AG08395 (cell line): ENCODE measurements at places on chromosomes 7 and 10.

DNA sequence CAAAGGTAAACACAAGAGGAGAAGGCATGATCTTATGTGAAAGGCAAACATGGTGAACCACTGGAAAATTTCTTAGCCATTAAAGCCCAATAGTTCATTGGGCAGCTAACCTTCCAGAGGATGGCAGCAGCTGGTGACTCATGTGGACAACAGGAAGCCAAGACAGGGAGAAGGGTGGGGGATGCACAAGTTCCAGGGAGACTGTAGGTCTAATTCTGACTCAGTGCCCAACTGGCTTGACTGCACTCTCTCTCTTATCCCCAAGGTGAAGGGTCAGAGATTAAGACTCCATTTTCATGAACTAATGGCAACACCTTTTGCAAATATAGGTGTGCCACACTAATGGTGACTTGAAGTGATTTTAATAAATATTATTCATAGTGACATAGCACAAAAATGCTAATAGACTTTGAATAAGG lies 47.9 kb upstream of the SLC35B4 start:
- DNase-seq = peak; percentile 68

DNA sequence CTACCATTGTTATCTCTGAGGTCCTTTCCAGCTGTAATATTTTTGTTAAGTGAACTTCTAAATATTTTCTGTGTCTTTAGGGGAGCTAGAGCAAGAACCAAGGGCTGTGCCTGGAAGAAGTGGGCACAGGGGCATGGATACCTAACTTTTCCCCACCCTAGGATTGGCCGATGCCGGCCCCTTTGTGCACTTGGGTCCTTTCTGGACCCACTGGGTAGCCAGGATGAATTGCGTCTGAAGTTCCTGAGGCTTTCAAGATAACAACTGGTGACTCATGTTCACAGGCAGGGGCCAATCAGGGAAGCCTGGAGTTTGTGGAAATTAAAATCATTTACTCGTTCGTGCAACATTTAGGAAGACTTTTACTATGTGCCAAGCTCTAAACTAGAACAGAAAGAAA lies 758 bp downstream of the DPCD start:
- peak; percentile 48 for DNase-seq

DNA sequence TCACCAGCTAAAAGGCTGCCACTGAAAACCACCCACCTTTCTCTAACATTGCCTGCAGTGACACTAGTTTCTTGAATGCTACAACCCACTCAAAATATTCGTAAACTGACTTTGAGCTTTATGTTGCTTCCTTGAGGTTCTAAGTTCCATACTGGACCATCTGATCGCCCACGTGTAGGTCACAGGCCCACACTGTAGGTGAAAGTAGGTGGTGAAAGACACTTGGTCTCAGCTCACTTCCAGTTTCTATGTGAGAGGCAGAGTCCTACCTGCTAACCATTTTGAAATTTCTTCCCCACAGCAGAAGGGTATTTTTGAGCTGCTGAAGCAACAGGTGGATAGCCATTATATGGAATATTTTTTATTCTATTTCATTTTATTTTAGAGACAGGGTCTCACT lies 97.3 kb downstream of the MYO3A start:
- DNase-seq = no peak

- DNase-seq = peak; percentile 78
These were observed 4.2 kb upstream of the NANOS1 start for GRCh38 chr10:119025336-119025735.

DNA sequence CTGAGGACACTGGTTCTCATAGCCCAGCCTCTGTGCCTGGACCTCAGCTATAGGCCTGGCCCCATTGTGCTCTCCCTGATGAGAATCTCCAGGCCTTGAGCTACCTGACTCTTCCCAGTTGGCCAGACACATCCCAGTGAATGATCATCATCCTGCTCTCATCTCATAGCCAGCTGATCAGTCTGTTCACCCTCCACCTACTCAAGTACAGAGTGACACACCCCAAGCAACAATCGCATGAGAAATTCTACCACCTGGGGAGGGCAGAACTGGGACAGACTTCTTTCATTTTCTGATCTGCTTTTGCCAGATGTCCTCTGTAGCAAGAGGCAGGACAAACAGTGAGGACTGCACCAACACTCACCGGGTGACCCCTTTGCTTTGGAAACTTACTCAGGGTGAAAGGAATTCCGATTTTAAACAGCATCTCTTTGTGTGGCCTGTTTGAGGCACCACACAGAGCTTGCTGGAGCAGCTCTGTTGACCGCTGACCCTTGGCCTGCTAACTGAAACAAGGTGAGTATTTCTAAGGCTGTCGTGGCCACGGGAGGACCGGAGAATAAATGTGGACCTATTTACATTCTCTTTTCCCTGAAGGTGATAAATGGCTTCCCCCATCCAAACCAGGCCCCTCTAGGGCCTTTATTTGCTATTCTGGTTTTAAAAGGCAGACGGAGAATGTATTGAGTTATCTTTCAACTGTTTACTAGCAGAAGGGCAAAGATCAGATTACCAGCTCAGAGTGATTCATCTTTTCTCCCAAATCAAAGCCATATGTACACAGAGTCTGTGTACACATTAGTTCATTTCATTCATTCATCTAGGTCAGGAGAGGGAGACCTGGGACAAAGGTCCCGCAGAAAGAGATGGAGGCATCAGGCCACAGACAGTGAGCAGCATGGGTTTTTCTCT lies 181.4 kb upstream of the TNS3 start:
- DNase-seq = peak; percentile 86

DNA sequence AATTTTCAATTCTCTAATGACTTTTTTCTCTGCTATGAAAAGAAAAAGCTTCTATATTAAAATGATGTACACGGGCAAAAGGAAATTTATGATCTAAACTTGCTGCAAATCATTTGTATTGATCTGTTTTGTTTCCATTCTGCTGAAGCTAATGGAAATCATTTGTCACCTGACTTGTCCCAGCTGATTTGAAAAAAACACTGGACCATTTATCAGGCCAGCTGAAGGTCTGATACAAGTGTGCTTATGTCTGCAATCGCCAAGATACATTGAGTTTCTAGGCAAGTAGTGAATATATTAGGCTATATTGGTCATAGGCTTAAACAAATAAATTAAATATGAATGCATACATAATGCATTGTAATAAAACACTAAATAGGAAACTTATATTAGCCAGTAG lies 1309.7 kb downstream of the REEP3 start:
- DNase-seq = no peak

- DNase-seq = no peak
These were observed 6.0 kb upstream of the MUC12 start for GRCh38 chr7:100963386-100963785.

DNA sequence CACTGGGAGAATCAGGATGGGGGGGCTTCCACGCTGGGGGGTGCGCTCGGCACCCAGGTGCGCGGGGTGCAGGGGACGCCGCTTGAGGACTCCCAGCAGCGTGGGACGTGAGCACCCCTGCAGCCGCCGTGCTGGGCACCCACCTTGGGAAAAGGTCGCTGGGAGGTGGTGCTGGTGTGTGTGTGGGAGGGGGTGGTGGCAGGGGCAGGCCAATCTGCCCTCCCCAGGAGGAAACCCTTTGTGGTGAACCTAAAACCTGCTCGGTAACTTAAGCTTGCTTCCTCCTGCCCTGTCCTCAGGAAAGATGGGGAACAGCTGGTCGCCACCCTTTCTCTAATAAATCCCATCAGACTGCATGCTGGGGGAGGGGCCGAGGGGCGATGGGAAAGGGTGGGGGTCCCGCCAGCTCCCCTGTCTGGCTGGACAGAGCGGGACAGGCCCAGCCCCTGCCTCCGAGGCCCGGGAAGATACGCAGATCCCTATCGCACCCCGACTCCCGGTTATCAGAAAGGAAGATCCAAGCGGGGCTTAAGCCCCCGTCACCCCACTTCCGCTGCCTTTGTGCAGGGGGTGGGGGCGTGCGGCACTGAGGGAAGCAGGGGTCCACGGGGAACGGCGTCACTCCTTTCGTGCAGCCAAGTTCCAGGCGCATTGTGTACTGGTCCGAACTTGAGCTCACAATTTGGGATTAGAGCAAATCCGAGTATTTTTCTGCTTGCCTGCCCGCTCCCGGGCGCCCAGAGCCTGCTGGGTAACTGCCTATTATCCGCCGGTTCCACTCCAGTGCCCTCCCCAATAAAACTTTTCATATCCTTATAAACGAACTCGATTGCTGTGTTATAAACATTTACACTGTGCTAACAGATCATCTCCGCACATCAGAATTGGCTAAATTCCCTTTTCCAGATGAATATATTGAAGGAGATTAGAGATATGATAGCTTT lies 64.6 kb downstream of the UNCX start:
- no peak for DNase-seq

DNA sequence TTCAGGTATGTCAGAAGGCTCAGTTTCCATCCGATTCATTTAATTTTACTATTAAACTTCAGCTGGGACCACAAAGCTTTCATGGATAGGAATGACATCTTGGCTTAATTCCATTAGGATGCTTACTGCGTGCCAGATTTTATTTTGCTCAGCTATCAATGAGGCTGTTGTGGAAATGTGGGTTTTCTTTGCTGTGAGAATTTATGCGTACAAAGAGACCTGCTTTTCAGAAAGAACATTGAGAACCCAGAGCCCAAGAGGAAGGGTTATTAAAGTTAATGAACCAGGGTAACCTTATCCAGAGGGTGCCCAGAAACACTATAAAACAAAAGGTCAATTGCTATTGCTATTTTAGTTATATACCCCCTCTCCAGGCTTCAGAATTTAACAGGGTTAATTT lies 98.3 kb downstream of the MKLN1 start:
- DNase-seq = no peak

- no peak for DNase-seq
These were observed 178.1 kb upstream of the SEMA3A start for GRCh38 chr7:84372712-84373111.

GRCh38 chr7:26147030-26147429 lies 5.0 kb upstream of the NFE2L3 start:
- DNase-seq = no peak

GRCh38 chr7:47190462-47190861 lies 391.4 kb downstream of the TNS3 start:
- no peak for DNase-seq

DNA sequence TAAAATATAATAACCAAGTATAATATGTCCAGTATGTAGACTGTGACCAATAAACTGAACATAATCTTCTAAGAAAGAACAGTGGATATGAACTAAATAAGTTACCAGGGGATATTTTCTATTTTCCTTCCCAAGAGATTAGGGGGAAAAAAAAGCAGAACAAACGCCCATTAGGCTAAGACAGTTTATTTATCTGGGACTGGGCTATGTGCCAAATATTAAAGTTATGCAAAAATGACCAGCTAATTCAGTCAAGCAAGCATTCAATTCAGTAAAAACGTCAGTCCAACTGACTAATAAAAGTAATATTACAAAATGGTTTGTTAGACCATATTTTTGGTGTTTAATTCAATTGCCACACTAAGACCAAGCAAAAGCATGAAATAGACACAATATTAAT lies 122.2 kb downstream of the TSPAN12 start:
- no peak for DNase-seq

GRCh38 chr10:110834629-110835301 lies 37.0 kb upstream of the PDCD4 start:
- DNase-seq = no peak

DNA sequence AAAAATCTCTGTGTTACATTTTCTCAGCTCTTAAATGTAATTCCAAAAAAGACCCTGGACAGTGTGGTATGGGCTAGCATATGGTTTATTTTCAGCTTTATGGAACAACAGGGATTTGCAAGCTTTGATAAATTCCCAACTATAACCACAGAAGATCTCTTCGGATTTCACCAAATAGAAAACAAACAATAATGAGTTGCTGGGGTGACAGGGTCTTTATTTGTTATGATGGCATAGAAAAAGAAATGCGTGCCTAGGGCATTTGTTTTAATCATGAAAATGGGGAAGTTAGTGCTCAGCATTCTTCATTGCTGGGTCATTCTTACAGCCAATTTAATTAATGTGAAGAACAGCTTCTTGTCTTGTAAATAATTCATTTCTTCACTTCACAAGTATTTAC lies 139.0 kb downstream of the LRRN3 start:
- DNase-seq = peak; percentile 20

GRCh38 chr10:89926736-89927135 lies 225.3 kb downstream of the KIF20B start:
- DNase-seq = no peak

DNA sequence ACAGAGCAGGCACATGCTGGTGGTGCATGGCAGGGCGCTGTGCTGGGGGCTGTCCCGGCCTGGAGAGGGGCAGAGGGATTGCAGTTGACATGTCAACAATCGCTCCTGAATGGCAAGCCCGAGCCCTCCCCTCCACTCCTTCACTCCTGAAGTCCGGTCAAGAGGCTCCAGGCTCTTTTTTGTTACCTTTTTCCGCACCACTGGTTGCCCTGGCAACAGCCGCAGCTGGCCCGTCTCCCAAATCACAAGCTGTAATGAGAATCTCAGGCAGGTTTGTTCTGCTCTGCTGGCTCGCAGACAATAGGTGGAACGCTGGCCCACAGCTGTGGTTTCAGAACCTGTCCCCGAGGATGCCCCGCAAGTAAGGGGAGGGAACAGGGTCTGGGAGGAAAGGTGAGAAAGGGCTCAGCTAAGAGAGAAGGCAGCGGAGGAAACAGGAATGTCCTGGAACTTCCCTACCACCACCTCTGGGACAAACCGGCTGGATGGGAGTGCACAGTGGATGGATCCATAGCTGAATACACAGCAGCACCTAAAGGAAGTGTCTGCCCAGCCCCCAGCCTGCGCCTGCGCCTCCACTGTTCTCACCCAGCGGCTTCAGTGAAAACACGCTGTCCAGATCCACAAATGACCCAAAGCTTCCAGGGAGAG lies 58.9 kb downstream of the CALML3 start:
- DNase-seq = no peak

DNA sequence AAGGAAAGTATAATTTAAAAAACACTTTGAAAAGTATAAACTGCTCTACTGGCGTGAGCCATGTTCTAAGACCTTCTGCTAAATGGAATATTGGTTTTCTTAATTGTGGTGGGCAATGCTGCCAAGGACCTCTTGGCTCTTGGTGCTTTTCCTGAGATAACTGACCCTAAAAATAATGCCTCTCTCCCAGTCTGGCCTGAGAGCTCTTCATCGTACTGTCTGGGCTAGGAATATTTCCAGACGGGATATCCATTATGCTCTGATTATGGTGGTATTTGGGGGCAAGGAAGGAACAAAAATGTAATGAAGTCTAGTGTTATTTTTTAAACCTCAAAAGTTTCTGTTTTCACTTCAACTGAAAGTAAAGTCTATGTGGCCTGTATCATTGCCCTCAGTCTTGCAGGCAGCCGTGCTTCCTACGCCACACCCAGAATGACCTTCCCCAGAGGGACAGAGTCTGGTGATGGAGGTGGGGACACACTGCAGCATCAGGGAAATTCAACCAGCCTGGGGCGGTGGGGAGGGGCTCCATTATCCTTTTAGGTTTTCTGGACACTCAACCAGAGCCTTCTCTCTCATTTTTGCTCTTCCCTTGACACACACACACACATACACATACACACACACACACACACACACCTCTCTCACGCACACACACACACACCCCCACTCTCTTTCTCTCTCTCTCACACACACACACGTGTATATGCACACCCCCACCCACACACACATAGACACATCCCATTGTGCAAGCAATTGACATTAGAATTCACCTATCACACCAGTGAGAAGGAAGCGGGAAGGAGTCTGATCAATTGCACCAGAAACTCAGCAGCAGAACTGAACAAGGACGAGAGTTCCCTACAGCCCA lies 99.6 kb downstream of the LRRC18 start:
- no peak for DNase-seq
